ENCODE measurements at places on chromosomes 4 and X.

DNA sequence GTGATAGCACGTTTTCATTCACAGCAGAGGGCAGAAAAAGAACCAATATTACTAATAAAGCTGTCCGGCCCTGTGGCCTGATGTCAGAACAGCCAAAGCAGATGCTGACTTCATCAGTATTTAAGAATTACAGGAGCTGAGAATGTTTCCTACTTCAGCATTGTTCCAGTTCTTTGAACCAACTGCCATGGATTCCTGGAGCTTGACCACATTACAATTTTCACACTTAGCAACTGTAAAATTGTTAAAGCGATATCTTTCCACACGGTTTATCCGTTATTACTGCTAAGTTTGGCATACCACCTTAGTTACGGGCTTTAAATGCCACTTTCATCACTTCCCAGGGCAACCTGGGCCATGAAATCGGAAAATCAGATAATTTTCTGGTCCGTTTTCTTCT is 118.2 kb downstream of the EPHA5 start:
- DNase-seq: no peak

- DNase-seq: no peak
These were observed 14.1 kb downstream of the RPS6KA3 start for GRCh38 chrX:20252381-20253231.

GRCh38 chr4:63211375-63211774 is 1197.9 kb downstream of the TECRL start:
- no peak for DNase-seq

- DNase-seq: no peak
These were observed 144.6 kb downstream of the SH3KBP1 start for GRCh38 chrX:19742826-19743225.

GRCh38 chr4:36719425-36719824 is 438.0 kb downstream of the DTHD1 start:
- DNase-seq: no peak

- no peak for DNase-seq
These were observed 51.3 kb downstream of the GAK start for GRCh38 chr4:880684-881405.

DNA sequence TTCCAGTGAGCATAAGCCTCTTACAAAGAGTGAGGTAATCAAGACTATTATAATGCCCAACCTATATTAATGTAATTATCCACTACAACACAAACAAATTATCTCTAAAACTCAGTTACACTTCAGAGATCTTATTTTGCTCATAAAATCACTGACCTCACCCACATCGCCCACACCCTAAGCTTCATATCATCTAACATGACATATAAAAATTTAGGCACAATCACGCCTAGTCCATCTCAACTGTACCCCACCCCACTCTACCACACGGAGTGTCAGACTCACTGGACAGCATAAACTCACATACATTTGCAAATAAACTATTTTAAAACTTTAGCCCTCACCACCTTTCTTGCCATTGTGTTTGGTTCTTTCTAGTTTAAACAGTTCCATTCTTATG is 252.4 kb downstream of the PCDH7 start:
- DNase-seq: no peak

DNA sequence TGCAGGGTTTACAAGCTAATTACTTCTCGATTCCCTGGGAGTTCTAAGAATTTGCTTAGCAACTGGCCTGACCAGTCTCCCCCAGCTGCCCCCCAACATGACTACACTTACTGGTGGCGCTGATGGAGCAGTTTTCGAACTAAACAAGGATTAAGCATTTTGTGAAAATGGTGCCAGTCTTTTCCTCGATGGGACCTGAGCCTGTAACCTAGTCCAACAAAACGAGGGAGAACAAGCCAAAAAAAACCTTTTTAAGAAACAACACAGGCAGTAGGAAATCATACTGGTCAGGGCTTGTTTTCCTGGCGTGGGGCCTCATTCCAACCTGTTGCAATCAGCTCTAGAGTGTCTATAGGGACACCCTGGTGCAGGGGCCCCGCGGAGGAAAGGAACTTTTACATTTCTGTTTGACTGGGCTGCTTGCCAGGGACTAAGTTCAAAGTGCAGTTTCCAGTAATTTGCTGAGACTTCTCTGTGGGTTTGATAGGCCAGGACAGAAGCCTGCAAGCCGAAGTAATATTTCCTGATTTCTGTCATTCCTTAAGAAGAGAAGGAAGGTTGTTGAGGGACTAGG is 158.7 kb downstream of the SPRY1 start:
- DNase-seq: no peak

DNA sequence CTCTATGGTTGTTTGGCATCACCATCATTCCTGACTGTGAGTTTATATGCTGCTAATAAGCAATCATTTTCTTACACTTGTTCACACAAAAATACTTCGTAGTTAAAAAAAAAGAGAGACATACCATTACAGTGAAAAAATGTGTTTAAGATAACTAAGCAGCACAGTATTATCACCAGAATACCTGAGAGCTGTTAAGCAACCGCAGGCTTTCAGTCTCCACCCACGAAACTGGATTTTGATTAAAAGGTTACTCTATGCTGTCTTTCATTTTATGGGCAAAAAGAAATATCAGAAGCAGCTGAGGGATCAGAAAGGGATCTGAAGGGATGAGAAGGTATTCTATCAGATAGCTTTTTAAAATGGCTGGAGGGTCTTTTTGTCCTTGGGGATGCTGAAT is 148.3 kb downstream of the NEK1 start:
- DNase-seq: no peak

DNA sequence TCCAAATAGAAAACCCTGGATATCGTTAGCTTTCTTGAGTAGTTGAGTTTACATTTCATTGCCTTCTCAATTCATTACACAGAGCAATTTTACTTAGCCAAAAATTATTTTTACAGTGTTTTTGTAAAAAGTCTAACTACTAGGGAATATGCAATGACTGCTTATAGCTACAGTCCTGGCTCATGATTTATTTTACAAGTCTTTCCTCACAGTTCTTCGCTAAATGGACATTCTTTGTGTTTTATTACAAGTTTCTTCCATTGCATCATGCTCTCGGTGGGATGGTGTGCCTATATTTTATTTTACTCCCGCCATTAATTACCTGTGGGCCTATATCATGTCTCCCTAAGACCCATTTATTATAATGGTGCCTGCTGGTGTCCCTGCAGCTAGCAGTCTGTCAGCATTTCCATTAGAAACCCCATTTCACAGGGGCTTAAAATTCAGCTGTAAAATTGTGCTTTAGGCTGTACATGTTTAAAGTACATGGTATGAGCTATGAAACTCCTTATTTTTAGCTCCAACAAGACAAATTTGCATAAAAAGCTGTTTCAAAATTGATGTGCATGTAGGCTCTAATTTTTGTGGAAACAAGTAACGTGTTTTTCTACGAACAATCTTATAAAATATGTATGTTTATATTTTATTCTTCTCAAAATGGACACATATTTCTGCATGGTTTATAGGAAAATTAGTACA is 227.4 kb downstream of the SLC7A11 start:
- DNase-seq: no peak

- no peak for DNase-seq
These were observed 173.1 kb downstream of the FSTL5 start for GRCh38 chr4:161990721-161991120.

All from GM19239 (cell line).